ENCODE measurements at places on chromosomes 11 and 22.

- no peak for DNase-seq
Measured at GRCh38 chr11:2294926-2295290, 6.8 kb downstream of the C11orf21 start.

DNA sequence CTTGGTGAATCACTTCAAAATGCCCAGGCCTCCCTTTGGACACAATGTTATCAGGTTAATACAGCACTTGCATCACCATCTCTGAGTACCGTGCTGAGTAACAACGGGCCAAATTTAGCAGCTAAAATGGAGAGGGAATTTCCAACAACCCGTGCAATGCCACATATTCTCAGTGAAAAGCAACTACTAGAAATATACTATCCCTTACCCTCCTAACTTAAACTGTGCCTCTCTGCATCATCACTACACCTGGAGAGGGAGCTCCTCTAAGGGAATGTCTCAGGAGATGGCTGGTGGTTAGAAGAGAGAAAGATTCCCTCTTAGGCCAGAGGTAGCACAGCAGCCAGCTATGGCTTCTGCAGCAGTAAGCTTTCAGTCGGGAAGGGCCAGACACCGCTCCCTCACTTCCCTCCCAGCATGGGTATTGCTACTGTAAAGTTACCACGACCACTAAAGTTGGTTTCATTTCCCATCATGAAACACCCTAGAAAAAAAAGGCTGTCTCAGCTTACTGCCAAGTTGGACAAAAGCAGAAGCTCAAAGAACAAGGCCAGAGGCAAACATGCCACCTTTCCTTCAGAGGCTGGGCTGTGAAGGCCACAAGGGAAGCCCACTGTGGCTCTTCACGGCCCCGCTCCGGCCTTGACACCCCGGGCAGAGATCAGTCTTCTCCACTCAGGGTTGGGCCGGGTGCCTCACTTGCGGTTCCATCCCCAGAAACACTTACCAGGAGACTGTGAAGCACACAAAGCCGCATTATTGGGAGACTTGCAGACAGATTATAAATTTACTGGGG lies 3.9 kb downstream of the MAML2 start:
- peak; percentile 7 for DNase-seq

DNA sequence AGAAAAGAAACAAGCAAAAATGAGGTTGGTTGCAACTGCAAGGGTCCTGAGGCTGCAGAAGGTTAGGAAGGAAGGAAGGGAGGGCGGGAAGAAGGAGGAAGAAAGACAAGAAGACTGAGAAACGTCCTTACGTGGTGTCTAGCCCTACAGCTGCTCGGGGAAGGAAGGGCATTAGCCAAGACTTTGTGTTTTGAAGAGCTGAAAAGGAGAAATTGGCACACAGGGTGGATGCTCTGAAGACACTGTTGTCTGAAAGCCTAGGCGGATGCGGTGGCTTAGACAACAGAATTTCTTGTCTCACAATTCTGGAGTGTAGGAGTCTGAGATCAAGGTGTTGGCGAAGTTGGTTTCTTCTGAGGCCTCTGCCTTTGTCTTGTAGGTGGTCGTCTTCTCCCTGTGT lies 60.7 kb downstream of the MCM5 start:
- no peak for DNase-seq

DNA sequence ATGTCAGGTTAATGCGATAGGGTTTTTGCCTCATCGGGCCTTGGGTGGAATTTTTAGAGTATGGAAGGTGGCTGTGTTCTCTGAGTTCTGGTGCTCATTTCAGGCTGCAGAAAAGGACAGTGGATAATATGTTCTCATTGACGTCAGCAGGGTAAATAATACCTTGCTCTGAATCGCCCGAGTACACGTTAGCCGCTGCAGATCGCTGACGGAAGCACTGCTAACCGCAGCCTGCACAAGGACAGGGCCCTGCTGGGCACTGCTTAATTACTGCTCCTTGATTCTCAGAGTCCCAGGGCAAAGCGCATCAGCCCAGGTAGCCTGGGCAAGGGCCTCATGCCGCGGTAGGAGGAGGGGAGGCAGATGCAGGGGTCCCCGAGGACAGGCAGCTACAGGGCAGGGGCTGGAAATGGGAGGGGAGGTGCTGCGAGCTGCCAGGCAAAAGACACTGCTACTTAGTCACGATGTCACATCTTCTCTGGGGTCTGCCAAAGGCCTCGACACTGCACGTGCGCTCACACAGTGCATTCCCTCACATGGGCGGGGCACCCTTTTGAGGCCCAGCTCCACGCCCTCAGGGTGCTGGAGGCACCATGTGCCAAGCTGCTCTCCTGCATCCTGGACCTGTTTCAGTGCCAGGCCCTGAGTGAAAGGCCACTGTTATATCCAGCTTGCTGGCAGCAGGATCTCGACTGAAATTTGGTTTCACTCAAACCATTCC lies 35.2 kb downstream of the PPP2R1B start:
- DNase-seq: no peak

DNA sequence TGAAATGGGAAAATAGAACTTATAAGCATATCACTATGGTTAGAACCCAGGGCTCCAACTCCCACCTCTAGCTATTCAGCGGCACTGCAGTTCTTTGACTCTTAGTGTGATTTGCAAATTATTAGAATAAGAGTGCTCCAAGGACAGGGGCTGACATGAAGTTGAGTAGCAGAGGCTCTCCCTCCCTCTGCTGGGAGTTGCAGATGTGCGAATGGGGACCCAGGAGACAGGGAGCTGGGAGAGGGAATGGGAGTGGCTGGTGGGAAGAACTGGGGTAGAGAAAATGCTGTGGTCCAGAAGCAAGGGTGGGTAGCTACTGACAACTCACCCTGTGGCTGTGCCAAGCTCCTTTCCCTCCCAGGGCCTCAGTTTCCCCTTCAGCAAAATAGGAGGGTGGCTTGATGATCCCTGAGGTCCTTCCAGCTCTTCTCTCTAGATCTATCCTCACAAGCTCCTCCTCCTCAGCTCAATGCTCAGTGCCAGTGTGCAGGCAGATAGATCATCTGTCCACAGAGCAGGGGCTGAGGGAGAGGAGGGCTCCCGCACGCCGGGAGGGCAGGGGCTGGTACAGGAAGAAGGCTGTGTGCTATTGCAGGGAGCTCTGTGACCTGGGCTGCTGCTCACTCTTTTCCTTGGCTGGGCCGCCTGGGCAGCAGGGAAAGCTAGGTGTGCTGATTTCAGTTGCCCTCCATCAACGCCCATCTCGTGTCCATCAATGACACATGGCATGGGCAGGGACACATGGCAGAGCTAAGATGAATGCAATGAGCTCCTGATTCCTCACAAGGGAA lies 99.0 kb downstream of the NECTIN1 start:
- no peak for DNase-seq

GRCh38 chr11:31484497-31484896 lies 24.9 kb downstream of the IMMP1L start:
- DNase-seq: no peak

- DNase-seq: no peak
Measured at GRCh38 chr11:111655924-111656323, 53.7 kb downstream of the SIK2 start.

- no peak for DNase-seq
Measured at GRCh38 chr11:2507945-2508749, 63.3 kb downstream of the KCNQ1 start.

GRCh38 chr11:126989942-126990715 lies 10.4 kb downstream of the KIRREL3 start:
- peak; percentile 36 for DNase-seq

- no peak for DNase-seq
Measured at GRCh38 chr11:34855021-34855753, 61.0 kb downstream of the APIP start.

- no peak for DNase-seq
Measured at GRCh38 chr22:42072606-42073330, 1.3 kb upstream of the PHETA2 start.

DNA sequence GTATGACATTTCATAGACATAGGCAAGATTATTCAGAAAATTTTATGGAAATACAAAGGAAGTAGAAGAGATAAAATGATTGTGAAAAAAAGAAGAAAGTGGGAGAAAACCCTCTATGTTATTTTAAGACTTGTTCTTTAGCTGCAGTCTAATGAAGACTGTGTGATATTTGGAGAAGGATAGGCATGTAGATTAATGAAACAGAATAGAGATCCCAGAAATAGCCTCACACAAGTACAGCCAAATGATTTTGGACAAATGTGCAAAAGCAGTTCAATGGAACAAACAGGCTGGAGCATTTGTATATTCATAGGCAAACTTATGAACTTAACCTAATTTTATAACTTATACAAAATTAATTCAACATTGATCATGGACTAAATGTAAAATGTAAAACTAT lies 14.3 kb downstream of the ANO5 start:
- no peak for DNase-seq

GRCh38 chr11:106427736-106428135 lies 350.3 kb downstream of the AASDHPPT start:
- DNase-seq: no peak

- no peak for DNase-seq
Measured at GRCh38 chr22:40028098-40028425, 33.3 kb downstream of the FAM83F start.
